ENCODE measurements at places on chromosomes 12 and 14.

DNA sequence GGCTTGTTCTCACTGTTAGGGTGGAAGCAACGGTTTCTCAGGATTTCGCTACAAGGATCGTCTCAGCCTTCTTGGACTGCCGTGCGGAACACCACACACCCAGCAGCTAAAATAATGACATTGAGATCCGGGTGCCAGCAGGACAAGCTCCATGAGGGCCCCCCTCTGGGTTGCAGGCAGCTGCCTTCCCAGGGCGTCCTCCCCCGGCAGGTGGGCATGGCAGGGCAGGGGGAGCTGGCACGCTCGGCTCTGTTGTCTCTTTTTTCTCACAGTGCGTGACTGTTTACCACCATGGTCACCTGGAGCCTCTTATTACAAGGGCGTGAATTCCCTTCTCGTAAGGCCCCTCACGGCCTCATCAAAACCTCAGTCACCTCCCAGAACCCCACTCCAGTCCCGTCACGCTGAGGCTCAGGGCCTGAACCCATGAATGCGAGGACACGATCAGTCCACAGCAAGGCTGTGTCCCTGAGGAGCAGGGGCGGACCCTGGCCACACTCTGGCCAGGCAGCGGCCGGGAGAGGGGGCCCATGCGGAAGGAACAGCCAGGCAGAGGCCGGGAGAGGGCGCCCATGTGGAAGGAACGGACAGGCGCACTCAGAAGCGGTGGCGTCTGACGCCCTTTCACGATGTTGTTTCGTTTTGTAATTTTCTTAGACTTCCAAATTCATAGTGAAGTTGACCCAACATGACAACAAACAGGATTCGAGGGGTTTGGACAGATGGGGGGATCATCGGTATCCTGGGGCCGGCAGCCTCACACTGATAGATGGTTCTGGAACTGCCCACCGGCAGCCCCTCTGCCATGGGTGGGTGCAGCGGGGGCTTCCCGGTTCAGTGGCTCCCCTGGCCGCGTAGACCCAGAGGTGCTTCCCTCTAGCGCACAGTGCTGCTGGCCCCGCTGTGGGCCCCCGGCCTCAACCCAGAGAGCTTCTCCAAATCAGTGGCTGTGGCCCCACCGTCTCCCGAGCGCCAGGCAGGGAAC is 10.0 kb downstream of the LRCOL1 start:
- DNase-seq, result peak; percentile 73

DNA sequence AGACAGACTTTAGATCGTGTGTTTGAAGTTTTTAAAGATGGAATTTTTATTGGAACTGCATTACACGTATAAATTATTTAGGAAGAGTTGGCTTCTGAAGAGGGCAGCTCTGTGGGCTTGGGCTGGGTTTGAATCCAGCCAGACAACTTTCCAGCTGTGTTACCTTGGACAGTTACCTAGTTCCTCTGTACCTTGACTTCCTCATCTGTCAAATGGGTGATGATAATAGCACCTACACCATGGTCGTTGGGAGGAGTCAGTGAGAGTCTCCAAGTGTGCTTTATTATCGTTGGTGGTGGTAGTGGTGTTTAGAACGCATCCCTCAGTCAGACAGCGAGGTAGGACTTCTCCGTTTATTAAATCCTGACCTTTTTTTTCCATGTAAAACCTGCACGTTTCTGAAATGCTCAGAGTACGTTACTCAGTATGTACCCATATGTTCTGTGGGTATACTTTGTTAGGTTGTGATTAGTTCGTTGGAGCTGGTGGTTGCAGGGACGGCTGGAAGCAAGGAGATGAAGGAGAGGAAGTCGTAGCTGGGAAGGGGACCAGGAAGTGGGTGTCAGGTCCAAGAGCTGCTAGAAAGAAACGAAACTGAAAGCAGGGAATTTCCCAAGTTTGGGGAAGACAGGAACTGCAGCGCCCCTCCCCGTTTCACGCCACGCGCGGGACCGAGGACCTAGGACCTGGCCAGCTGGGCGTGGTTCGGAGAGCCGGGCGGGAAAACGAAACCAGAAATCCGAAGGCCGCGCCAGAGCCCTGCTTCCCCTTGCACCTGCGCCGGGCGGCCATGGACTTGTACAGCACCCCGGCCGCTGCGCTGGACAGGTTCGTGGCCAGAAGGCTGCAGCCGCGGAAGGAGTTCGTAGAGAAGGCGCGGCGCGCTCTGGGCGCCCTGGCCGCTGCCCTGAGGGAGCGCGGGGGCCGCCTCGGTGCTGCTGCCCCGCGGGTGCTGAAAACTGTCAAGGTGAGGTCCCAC is at the start of gene OAS3:
Gene OAS3 (plus strand): TSS at position 734 of the 979 bp plus-strand sequence. CDS start 57 bp downstream, at position 791.
- peak; percentile 76 for DNase-seq

GRCh38 chr12:10553148-10553547 is 47.5 kb downstream of the EIF2S3B start:
- no peak for DNase-seq

- peak; percentile 26 for DNase-seq
Observed at GRCh38 chr12:98456041-98456440, 59.3 kb upstream of the TMPO start.

DNA sequence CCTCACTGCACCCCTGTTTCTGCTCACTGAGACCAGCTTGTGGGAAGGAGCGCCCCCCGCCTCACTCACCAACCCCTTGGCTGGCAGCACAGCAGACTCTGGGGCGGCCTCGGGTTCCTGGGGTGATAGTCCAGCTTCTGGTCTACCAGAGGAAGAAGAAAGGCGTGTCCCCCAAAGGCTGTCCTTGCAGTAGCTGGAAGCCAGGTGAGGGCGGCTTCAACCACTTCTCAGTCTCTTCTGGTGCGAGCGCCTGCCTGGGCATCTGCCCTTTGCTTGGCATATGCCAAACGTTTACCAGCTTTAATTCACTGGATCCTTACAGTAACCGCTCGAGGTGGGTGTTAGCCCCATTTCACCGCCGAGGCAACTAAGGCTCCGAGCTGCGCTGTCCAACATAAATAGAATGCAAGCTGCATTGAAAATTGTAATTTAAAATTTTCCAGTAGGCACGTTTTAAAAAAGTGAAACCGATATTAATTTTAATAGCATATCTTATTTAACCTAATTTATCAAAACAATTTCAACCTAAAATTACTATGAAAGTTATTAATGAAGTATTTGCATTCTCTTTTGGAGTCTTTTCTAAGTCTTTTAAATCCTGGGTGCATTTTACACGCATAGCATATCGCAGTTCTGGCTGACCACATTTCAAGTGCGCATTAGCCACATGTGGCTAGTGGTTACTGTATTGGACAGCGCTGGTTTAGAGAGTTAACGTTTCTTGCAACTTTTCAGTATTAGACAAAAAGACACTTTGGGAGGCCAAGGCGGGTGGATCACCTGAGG is 872 bp downstream of the FAM177A1 start:
- no peak for DNase-seq

DNA sequence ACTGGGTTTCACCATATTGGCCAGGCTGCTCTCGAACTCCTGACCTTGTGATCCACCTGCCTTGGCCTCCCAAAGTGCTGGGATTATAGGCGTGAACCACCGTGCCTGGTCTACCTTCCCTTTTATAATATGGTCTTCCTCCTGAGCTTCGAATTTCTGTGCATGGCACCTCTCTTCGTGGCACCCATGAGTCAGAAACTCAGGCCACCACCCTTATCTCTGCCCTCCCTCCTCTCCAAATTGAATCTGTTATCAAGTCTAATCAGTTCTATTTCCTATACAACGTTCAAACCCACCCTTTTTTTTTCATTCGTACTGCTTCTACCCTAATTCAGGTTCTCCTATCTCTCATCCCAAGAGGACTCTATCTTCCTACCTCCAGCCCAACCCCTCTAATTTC is 5.0 kb upstream of the TINF2 start:
- no peak for DNase-seq

DNA sequence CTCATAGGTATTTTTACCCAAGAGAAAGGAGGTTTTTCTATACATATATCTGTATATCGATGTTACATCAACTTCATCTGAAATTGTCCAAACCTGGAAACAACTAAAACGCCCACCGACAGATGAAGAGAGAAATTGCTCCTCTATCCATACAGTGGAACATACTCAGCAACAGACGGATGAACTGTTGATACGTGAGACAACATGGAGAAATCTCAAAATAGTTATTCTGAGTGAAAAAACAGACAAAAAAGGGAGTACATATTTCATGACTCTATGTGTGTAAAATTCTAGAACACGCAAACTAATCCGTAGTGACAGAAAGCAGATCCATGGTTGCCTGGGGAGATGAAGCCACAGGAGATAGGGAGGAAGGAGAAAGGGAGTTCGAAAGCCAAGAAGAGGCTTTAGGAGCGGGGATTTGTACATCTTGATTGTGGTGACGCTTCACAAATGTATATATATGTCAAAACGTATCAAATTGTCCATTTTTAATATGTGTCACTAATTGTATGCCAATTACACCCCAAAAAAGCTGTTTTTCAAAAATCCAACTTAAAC is 37.6 kb upstream of the C14orf180 start:
- DNase-seq, result no peak

GRCh38 chr14:64191756-64192155 is 102.4 kb downstream of the ESR2 start:
- no peak for DNase-seq
